GM10248 (cell line): ENCODE measurements at places on chromosomes 1 and 21.

- no peak for DNase-seq
Measured at GRCh38 chr1:71128060-71128459, 47.2 kb upstream of the ZRANB2 start.

- DNase-seq, result no peak
Measured at GRCh38 chr1:234968451-234968850, 160.2 kb downstream of the TOMM20 start.

DNA sequence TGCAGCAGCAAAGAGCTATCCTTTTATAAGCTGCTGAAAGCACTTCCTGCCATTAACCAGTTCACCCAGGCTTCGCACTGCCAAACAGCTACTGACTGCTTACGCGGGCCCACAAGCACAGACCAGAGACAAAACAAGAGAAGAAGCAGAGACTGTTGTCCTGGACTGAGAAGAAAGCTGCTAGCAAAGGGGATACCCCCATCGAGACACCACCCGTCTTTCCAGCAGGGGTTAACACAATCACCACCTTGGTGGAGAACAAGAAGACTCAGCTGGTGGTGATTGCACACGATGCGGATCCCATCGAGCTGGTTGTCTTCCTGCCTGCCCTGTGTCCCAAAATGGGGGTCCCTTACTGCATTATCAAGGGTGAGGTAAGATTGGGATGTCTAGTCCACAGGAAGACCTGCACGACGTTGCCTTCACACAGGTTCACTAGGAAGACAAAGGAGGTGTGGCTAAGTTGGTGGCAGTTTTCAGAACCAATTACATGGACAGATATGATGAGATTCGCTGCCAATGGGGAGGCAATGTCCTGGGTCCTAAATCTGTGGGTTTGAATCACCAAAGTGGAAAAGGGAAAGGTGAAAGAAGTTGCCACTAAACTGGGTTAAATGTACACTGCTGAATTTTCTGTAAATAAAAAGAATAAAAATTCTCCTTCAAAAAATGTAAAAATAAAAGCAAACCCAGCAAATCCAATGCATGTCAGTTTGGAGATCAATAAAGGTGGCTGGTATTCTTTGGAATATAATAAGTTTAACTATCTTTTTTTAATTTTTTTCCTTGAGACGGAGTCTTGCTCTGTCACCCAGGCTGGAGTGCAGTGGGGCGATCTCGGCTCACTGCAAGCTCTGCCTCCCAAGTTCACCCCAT is 1.2 kb downstream of the FMO5 start:
- DNase-seq, result no peak

DNA sequence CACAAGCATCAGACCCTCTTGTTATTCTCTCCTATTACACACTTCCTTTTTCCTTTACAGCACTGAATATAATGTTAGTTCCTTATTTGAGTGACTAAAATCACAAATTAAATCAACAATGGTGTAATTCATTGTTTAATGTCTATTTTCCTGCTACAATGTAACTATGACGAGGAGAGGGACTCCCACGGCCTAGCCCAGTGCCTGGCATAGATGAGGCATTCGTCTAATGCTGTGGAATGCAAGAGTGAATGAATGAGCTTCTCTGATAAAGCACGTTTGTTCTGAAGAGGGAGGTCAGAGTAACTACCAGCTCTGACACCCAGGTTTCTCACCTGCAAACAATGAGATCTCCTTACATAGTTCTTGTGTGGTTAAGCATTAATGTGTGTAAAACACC is 479.4 kb downstream of the OMA1 start:
- no peak for DNase-seq

DNA sequence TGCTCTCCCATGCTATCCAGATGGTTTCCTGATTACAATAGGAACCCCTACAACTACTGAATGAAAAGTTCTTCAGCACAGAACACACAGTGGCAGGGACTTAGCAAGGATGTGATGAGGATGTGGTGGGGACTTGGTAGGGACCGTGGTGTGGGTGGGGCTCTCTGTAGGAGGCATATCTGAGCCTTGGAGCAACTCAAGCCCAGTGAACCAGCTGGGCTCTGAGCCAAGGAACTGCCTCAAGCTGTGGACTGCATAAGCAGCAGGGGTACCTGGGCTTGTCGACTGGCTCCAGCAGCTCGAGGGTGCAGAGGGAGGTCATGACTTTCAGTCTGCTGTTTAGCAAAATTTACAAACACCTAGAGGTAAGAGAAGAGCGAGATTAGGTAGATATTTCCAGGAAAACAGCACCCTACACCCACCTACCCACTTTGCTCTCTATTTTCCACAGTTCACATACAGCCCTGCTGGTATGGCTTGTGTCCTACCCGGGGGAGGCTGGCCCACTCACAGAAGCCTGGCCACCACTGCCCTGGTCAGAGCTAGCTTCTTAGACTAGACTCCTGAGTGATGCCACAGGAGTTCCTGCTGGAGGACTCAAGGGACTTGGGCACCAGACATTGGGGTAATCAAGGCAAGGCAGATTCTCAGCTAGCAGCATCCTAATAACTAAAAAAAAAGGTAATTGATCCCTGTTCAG is 86.8 kb upstream of the GCLM start:
- no peak for DNase-seq

DNA sequence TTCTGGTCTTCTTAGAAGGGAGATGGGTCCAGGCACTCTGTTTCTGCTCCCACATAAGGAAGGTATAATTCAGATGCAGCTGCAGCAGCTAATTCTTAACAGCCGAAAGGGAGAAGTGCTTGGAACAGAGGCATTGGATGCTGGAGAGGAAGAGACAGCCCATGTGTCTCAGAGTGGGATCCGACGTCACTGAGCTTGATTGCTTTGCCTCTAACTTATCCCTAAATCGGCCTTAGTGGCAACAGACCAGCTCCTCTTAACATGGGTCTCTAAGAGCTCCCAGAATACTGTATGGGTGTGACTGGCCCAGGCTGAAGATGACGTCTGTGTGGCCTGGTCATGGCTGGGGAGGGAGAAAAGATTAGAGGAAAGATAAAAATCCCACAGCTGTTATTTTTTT is 40.7 kb upstream of the KCND3 start:
- DNase-seq, result no peak
